ENCODE measurements at places on chromosomes 5 and 9. TPM values are rescaled to one million over a fixed set of nuclear protein-coding genes. Genes with fewer than 3 reads are reported as not detected.

The AGXT2 gene
- not detected for total RNA-seq

The SLC6A18 gene
- total RNA-seq, result not detected

The ANKRD34B gene
- total RNA-seq, result not detected

The SMIM33 gene
- total RNA-seq, result not detected

The CRAT gene
- total RNA-seq, result 27.8 TPM

The STC2 gene
- total RNA-seq, result 104 TPM

The GABRA6 gene
- not detected for total RNA-seq

The PCDHB9 gene
- total RNA-seq, result not detected

The PPP2R2B gene
- total RNA-seq, result not detected

The GCNT4 gene
- 0.58 TPM for total RNA-seq

The SPEF2 gene
- total RNA-seq, result 1.3 TPM

The AQP3 gene
- 16.0 TPM for total RNA-seq

The RAB3C gene
- total RNA-seq, result not detected

The IL13 gene
- not detected for total RNA-seq

The MRPL41 gene
- total RNA-seq, result 84.9 TPM

The GFI1B gene
- 0.15 TPM for total RNA-seq

Data from A549 treated with DMSO at 1 μM for 4 hours (cell line).